Neural crest cell (in vitro differentiated cells): ENCODE measurements at places on chromosomes 3 and 15. TPM values are rescaled to one million over a fixed set of nuclear protein-coding genes. Genes with fewer than 3 reads are reported as not detected.

- no peak for DNase-seq
- peaks cover 8% of the 10 kb centered on the region for H3K36me3 ChIP-seq
- peaks cover 10% of the 10 kb centered on the region for H3K4me1 ChIP-seq
- H3K27ac ChIP-seq: peak overlapping the region; percentile 60
These were observed 95.3 kb upstream of the OXTR start for GRCh38 chr3:8864402-8865350.

GRCh38 chr3:185824051-185825005, 514 bp downstream of the IGF2BP2 start:
- peaks cover 50% of the 10 kb centered on the region for H3K4me1 ChIP-seq
- peaks cover 5% of the 10 kb centered on the region for H3K27me3 ChIP-seq
- peaks cover 19% of the 10 kb centered on the region for H3K36me3 ChIP-seq

SYNM gene
- 3.1 and 3.5 TPM in 2 replicates for total RNA-seq

DNA sequence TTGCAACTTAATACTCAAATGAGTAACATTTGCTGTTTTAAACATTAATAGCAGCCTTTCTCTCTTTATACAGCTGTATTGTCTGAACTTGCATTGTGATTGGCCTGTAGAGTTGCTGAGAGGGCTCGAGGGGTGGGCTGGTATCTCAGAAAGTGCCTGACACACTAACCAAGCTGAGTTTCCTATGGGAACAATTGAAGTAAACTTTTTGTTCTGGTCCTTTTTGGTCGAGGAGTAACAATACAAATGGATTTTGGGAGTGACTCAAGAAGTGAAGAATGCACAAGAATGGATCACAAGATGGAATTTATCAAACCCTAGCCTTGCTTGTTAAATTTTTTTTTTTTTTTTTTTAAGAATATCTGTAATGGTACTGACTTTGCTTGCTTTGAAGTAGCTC, 40.3 kb downstream of the CTNNB1 start:
- no peak overlapping the region for H3K4me3 ChIP-seq
- no peak overlapping the region for H3K27ac ChIP-seq
- peaks cover 30% of the 10 kb centered on the region for H3K4me1 ChIP-seq
- no peak for DNase-seq
- no peaks in the 10 kb centered on the region for H3K27me3 ChIP-seq
- H3K36me3 ChIP-seq: peaks cover 55% of the 10 kb centered on the region

GRCh38 chr3:151174351-151174750, 28.7 kb downstream of the GPR171 start:
- H3K4me1 ChIP-seq: peaks cover 20% of the 10 kb centered on the region
- no peaks in the 10 kb centered on the region for H3K27me3 ChIP-seq
- no peaks in the 10 kb centered on the region for H3K36me3 ChIP-seq
- H3K27ac ChIP-seq: no peak overlapping the region
- H3K4me3 ChIP-seq: no peak overlapping the region

- DNase-seq: no peak
- no peaks in the 10 kb centered on the region for H3K27me3 ChIP-seq
- no peak overlapping the region for H3K27ac ChIP-seq
- H3K4me1 ChIP-seq: peaks cover 17% of the 10 kb centered on the region
These were observed 6.4 kb downstream of the TEX9 start for GRCh38 chr15:56371495-56372147.

DNA sequence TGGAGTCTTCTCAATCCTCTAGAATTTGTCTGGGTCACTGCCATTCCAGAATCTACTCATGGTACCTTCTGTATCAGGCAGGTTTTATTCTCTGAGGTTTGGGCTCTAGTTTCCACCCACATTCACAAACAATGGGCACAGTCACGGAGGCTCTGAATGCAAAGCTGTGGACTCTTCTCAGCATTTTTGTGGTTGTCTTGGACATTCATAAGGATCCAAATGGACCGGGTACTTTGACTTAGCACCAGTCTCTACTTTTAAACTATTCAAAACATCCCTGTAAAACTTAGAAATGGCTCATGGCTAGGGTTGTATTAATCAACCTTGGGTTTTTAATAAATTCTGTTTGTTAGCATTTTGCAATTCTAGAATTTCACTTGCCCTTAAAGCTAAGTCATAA, 277.9 kb upstream of the THBS1 start:
- peaks cover 3% of the 10 kb centered on the region for H3K27me3 ChIP-seq
- no peak for DNase-seq
- H3K4me3 ChIP-seq: no peak overlapping the region
- peaks cover 4% of the 10 kb centered on the region for H3K36me3 ChIP-seq
- H3K27ac ChIP-seq: no peak overlapping the region

ROPN1 gene
- not detected in 2 replicates for total RNA-seq

DNA sequence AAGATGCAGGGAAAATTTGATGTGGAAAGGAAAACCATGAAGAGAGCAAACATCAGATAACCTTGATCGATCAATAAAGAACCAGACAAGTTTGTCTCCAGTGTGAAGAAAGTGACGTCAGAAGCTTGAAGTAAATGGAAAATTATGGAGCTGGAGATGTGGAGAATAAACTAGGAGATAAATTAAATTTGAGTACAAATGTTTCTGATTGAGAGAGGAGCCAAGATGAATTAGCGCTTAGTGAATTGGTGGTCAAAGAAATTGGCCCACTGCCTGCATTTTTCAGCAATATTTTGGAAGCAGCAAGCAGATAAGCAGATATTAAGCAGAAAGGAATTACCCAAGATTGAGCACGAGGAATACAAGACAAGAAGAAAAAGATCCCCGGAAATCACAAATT, 567.3 kb upstream of the ZNF385D start:
- no peaks in the 10 kb centered on the region for H3K27me3 ChIP-seq
- no peak overlapping the region for H3K4me3 ChIP-seq
- DNase-seq: no peak
- no peak overlapping the region for H3K27ac ChIP-seq

GRCh38 chr15:92636401-92636907, 19.1 kb downstream of the FAM174B start:
- no peak overlapping the region for H3K4me3 ChIP-seq
- no peak for DNase-seq
- H3K36me3 ChIP-seq: peaks cover 9% of the 10 kb centered on the region

CPNE4 gene
- total RNA-seq: 16.1 and 18.1 TPM in 2 replicates

ZMYND10 gene
- total RNA-seq: 2.3 and 2.5 TPM in 2 replicates

DNA sequence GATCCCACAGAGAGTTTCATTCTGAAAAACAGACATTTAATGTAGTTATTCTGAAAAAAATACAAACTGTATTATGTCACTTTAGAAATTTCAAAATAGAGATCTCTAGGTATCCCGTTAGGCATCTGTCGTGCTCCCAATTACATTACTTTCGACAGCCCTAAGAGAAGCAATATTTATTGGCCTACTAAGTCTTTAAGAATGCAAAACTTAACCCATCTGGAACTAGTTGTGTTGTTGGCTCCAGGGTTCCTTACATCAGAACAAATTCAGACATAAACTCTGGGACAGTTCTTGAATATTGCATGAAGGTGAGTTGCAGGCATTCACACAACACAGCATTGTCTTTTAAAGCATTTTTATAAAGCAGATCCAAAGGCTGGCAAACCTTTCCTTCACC, 498.4 kb downstream of the FHIT start:
- no peak overlapping the region for H3K27ac ChIP-seq
- peaks cover 9% of the 10 kb centered on the region for H3K36me3 ChIP-seq
- no peaks in the 10 kb centered on the region for H3K27me3 ChIP-seq
- no peak for DNase-seq
- H3K4me3 ChIP-seq: no peak overlapping the region

CHAC1 gene
- 6.7 and 6.8 TPM in 2 replicates for total RNA-seq

DNA sequence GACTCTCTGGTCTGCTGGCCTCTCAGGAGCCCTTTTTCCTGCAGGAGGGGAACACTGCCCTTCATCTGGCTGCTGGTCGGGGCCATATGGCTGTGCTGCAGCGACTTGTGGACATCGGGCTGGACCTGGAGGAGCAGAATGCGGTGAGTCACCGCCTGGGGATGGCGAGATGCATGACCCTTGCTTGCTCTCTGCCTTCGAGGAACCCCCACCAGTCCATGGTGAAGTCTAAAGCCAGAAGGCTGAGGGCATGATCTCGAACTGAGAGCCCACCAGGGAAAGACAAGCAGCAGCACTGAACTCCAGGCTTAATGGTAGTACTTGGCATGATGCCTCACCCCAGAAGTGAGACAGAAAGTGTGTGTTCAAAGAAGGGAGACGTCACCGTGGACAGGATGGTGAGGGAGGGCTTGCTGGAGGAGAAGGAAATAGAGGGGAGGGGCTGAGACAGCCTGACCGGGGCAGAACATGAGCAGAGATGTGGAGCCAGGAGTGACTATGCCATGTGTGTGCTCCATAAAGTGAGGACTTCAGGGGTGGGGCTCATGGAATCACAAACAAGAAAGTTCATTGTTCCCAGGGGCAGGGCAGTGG, 19.2 kb downstream of the ANKDD1A start:
- no peak for DNase-seq
- H3K4me1 ChIP-seq: peaks cover 13% of the 10 kb centered on the region
- no peak overlapping the region for H3K4me3 ChIP-seq
- peak overlapping the region; percentile 86 for H3K27ac ChIP-seq

DNA sequence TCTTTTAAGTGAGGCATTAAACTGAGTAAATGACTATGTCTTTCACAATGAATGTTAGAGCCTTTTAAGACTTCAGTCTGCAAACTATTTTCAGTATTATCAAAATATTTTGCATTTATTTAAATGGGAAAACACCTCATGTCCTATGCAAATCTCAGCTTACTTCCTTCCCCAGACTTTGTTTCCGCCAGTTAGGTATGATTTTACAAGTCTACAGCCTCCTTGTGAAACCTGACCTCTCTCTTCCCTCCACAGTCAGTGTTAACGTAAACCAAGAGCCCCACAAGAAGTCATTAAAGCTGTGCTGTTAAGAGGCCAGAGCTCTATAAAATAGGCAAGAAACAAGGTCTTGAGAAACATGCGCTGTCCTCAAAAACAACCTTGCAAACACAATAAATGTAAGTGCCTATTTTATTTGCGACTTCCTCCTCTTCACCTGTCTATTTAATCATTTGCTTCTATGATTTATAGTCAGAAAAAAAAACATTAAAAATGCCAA, 48.3 kb downstream of the PRTG start:
- peak overlapping the region; percentile 15 for H3K4me3 ChIP-seq
- H3K4me1 ChIP-seq: peaks cover 58% of the 10 kb centered on the region
- H3K27ac ChIP-seq: no peak overlapping the region
- peaks cover 4% of the 10 kb centered on the region for H3K36me3 ChIP-seq
- no peaks in the 10 kb centered on the region for H3K27me3 ChIP-seq

GRCh38 chr3:64026346-64026745, 3.1 kb upstream of the PSMD6 start:
- H3K4me1 ChIP-seq: peaks cover 37% of the 10 kb centered on the region
- no peak for DNase-seq
- H3K27ac ChIP-seq: no peak overlapping the region
- peak overlapping the region; percentile 69 for H3K4me3 ChIP-seq
- peaks cover 5% of the 10 kb centered on the region for H3K36me3 ChIP-seq

GRCh38 chr3:165800970-165801369, 36.3 kb downstream of the BCHE start:
- DNase-seq: no peak
- no peaks in the 10 kb centered on the region for H3K27me3 ChIP-seq
- peaks cover 2% of the 10 kb centered on the region for H3K36me3 ChIP-seq
- H3K4me3 ChIP-seq: no peak overlapping the region
- peaks cover 19% of the 10 kb centered on the region for H3K4me1 ChIP-seq

DNA sequence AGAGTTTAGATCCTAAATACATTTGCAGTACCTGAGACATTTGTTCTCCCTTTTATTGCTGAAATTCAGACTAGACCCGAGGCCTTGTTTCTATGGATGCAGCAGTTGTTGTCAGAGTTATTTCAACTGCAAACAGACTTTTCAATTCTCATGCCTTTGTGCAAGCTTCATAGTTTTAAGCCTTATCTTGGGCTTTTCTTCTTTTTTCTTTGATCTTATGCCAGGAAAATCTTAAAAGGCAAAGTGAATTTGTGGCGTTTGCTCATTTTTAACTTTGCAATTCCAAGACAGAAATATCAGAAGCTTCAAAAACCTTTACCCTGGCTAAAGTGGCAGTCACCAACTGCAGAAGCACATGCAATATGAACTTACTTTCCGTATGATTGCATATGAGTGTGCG, 576.7 kb downstream of the DIPK2A start:
- H3K27me3 ChIP-seq: no peaks in the 10 kb centered on the region
- H3K4me3 ChIP-seq: no peak overlapping the region
- no peaks in the 10 kb centered on the region for H3K36me3 ChIP-seq
- DNase-seq: no peak

DNA sequence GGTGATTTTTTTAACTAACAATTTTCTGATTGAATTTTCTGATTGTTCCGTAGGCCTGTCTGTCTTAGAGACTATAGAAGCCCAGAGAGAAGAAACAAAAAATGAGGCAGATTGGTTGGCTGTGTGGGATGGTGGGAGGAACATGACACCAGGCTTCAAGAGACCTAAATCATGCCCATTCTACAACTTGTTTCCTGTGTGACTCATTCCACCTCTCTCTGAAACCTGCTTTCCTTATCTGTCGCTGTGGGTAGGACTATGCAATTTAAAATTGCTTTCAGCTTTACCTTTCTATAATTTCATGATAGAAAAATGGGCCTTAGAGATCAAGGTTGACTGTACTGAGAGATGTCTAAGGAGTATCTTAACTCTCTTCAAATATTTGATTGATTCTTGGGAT, 44.5 kb downstream of the OXNAD1 start:
- H3K4me3 ChIP-seq: no peak overlapping the region
- H3K36me3 ChIP-seq: peaks cover 12% of the 10 kb centered on the region
- DNase-seq: no peak

GRCh38 chr3:2839876-2840275, 270.3 kb downstream of the IL5RA start:
- no peak overlapping the region for H3K4me3 ChIP-seq
- no peak for DNase-seq
- no peaks in the 10 kb centered on the region for H3K4me1 ChIP-seq
- H3K27me3 ChIP-seq: no peaks in the 10 kb centered on the region

DNA sequence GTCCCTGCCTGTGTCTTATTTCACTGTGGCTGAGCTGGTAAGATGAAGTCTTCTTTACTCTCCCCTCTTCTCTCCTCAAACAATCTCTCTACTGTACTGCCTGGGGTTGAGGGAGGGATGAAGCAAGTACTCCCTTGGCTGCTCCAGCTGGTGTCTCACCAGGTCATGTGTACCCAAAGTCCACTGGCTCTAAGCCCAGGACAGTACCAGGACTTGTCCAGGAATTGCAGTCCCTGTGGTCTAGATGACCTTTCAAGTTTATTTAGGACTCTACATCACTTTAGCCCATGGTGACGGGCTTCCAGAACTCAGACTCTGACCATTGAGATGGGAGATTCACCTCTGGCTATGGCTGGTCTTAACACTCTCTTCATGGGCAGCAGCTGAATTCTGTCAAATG, 17.5 kb upstream of the SLC27A2 start:
- no peaks in the 10 kb centered on the region for H3K27me3 ChIP-seq
- no peaks in the 10 kb centered on the region for H3K4me1 ChIP-seq
- H3K27ac ChIP-seq: no peak overlapping the region
- H3K36me3 ChIP-seq: no peaks in the 10 kb centered on the region
- no peak for DNase-seq

ZMAT3 gene
- 8.4 and 9.8 TPM in 2 replicates for total RNA-seq

WDR93 gene
- 0.20 TPM in 1 of 2 replicates, not detected in the other for total RNA-seq

GRCh38 chr15:33113666-33114373, 80.7 kb downstream of the FMN1 start:
- no peaks in the 10 kb centered on the region for H3K36me3 ChIP-seq
- peak overlapping the region; percentile 29 for H3K27ac ChIP-seq
- H3K4me3 ChIP-seq: no peak overlapping the region
- no peak for DNase-seq

AMT gene
- total RNA-seq: 10.2 and 14.0 TPM in 2 replicates
